Stimulated activated naive CD8-positive, alpha-beta T cell treated with anti-CD3 and anti-CD28 coated beads, Interleukin-15, Interleukin-2, amounts not matched to agents 100 U/mL and 50 U/mL, for 24 hours (primary cell): ENCODE measurements at places on chromosomes 12 and 14.
A peak's percentile ranks its signal among the peaks of the same experiment; 100 is the strongest.

DNA sequence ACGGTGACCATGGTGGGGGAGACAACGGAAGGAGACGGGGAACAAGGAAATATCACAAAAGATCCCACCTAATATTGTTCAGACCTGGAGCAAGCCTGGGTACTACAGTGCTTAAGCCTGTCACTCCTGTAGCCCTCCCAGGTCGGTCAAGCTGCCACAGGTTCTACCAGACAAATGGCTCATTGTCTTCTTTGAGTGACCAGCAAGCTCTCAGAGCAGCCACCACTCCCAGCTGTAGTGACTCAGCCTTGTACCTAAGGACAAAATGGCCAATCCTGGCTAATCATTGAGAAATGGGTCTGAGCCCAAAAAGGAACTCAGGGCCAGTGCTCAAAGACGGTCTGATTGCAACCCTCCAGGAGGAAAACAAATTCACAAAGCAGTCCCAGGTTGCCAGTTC lies 238.4 kb upstream of the NOS1 start:
- no peak for DNase-seq

DNA sequence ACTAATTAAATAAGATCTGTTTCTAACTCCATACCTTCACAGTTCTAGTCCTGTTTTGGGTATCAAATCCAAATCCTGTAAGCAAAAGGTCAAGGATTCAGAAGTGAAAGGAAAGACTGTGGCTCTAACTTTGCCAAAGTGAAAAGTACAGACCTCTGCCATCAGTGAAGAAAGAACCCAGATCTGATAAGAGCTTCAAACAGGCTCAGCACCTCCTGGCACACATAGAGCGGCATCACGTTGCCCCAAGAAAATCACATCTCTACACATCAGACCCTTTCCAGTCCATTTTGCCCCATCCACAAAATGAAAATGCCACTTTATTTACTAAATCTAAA lies 23.2 kb downstream of the CLIP1 start:
- DNase-seq: no peak

DNA sequence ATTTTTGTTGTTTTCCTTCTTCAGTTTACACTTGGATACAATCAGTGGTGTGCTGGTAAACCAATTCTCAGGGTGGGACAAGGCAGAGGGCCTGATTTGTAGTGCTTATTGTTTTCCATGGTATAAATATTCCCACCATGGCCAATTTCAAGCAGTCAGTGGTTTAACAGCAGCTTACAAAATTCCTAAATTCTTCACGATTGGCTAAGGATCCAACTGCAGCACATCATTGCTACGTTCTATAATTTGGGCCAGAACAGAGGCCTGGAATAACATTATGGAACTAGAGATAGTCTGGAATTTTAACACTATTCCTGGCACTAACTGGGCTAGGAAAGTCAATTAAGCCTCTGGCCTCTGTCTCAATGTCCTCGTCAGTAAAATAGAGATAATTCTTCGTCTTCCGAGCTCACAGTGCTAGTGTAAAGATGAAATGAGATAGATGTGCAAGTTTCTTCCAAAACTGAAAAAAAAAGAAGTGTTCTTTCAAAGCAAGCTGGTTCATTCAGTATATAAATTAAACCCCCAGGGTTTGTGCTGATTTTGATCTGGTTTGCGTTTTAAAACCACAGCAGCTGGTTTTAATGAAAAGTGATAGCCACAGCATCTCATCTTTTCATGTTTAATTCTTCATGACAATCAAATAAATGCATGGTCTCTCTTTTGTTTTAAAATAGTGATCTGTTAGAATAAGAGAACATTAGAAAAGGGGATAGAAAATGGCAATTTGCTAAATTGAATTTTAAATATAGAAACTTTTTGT lies 104.1 kb downstream of the EPS8 start:
- no peak for DNase-seq

DNA sequence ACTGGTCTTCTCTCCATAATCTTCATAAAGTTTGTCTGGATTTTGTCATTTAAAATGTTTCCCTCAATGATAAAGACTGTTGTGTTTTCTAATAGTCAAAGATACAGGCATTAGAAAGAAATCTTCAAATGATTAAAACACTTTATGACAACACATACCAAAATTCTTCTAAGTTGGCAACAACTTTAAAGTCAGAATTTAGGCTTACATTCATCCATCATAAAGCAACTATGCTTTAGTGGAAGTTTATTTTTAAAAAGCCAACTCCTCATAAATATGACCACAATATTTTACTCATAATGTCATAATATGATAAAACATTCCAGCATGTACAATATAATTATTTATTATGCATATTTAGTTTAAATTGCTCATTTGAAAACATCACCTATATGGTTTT lies 17.2 kb upstream of the CCER1 start:
- DNase-seq: no peak

DNA sequence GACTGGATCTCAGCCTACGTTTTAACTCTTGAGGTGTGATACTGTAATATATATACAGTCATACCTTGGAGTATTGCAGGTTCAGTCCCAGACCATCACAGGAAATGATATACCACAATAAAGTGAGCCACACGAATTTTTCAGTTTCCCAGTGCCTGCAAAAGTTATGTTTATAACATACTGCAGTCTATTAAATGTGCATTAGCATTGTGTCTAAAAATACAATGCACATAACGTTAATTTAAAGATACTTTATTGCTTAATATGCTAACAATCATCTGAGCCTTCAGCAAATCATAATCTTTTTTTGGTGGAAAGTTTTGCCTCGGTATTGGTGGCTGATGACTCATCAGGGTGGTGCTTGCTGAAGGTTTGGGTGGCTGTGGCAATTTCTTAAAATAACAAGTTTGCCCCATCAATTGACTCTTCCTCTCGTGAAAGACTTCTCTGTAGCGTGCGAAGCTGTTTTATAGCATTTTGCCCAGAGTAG lies 18.9 kb downstream of the PYROXD1 start:
- DNase-seq: peak; percentile 41

- no peak for DNase-seq
Observed at GRCh38 chr12:57757771-57758170, 2.9 kb downstream of the MARCHF9 start.
